ENCODE measurements at places on chromosomes 5 and 9.

GRCh38 chr9:133347515-133347984 lies 381 bp downstream of the MED22 start:
- DNase-seq, result no peak

- DNase-seq, result no peak
Observed at GRCh38 chr5:67880876-67881275, 334.7 kb upstream of the PIK3R1 start.

DNA sequence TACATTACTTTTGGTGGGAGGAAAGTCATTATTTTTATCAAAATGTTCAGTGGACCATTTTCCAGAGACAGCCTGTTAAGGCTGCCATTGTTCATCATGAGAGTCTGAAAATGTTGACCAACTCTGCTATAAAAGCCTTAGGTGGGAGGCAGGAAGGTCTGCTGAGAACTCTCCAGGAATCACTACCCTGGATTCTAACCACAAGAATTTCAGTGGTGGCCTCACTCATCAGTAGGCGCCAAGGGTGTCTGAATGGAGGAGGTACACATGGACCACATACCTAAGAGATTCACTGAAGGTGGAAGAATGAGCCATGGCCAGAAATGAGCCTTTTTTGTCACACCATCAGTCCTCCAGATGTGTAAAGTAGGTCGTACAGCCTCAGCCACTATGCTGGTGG lies 21.0 kb upstream of the TLX3 start:
- DNase-seq, result no peak

DNA sequence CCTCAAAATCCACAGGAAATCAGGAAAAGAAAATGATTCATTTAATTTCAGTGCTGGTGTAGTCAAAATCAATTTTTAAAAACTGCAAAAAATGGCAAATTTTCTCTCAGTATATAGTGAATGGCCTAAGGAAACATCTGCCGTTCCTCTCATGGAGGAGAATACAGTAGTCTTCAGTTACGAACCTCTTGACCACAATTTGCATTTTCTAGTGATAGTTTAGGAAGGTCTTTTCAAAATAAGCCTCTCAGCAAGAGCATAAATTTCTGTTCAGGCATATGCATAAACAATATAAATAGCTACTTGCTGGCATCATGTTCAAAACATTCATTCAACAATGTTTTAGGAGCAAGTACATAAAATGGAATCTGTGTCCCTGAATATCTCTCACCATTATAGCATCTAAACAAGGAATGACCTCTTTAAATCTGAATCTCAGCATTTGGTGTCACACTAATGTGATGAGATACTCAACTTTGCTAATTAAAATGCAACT lies 33.5 kb downstream of the HAPLN1 start:
- DNase-seq, result no peak

GRCh38 chr5:168128557-168128956 lies 162.9 kb upstream of the WWC1 start:
- DNase-seq, result no peak

DNA sequence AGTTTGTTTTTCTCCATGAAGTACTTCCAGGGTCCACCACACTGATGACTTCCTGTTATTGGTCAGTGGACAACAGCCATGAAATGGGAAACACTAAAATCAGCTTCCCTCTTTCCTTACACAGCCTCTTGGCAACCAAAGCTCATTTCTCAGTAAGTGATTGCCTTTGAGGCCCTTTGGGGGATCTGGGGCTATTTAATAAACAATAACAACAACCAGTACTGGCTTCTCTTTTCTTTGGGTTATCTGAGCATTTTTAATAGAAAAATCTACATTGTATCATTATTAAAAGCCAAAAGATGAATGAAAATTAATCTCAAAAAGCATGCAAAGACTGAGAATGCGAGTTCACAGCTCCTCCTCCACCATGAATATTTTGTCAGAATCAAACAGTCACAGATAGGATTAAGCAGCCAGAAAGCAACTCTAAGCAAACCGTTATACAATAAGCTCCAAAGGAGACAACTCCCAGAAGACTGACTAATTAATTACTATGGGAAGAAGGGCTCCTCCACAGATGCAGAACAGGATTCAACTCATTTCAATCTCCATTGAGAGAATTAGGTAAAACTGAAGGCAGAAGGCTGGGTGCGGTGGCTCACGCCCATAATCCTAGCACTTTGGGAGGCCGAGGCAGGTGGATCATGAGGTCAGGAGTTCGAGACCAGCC lies 68.3 kb downstream of the SERINC5 start:
- DNase-seq, result no peak

DNA sequence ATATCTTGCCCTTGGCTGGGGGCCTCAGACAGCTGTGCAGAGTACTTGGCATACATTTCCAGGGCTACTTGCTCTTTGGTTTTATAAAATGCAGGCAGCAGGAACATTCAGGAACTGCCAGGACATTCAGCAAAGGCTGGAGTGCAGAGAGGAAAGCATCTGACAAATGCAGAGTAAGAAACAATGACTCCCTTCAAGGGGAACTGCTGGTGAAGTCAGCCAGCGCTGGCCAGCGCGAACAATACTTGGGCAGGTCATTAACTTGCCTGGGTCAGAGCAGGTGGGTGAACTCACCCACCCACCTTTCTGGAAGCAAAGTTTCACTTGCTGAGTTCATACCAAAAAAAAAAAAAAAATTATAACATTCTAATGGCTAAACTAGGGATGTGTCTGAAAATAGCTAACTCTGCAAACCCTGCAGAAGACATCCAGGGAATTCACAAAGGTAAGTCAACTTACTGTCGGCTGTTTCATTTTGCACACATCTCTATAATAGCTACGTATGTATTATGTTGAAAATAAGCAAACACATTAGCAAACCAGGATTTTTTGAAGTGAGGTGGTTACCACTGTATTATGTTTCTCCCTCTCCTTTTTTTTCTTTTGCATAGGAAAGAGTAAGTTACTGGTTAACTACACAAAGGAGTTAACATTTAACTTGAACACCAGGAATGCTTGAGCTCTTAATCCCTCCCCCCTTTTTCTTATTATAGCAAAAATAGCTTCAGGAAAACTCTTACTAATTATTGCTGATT lies 152.2 kb downstream of the GLIS3 start:
- DNase-seq, result no peak
